Naive thymus-derived CD4-positive, alpha-beta T cell (primary cell): ENCODE measurements at places on chromosomes 6 and 20.

DNA sequence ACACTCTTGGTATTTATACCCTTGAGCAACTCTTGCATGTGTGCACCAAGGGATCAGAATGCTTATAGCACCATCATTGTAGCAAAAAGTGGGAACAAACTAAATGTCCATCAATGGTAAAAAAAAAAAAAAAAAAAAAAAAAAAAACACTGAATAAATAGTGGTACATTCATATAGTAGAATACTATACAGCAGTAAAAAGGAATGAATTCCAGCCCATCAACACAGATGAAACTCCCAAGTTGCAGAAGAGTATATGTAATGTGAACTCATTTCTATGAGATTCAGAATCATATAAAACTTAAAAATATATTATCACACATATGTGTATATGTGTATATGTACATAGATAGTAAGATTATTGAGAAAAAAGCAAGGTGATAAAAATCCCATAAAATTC lies 291.6 kb downstream of the CLIC5 start:
- no peak for DNase-seq

GRCh38 chr6:117317261-117317660 lies 51.9 kb downstream of the VGLL2 start:
- DNase-seq = no peak

- DNase-seq = no peak
These were observed 26.2 kb upstream of the HDAC2 start for GRCh38 chr6:113997116-113997515.

DNA sequence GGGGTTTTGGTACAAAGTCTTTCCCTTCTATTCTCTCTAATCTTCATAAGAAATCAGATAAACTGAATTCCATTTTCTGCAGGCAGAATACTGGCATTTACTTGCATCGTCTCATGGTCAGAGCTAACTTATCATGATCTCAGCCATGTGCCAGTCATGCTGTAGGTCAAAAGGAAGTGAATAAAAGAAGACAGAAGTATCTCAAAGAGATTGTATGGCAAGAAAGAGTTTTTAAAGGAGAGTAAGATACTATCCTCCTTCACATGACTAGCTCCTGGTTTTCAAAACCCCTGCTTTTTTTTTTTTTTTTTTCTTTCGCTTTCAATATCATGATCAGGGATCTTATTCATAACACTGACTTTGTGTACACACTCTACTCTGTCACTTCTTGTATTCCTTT lies 398.3 kb downstream of the C6orf118 start:
- DNase-seq = no peak

DNA sequence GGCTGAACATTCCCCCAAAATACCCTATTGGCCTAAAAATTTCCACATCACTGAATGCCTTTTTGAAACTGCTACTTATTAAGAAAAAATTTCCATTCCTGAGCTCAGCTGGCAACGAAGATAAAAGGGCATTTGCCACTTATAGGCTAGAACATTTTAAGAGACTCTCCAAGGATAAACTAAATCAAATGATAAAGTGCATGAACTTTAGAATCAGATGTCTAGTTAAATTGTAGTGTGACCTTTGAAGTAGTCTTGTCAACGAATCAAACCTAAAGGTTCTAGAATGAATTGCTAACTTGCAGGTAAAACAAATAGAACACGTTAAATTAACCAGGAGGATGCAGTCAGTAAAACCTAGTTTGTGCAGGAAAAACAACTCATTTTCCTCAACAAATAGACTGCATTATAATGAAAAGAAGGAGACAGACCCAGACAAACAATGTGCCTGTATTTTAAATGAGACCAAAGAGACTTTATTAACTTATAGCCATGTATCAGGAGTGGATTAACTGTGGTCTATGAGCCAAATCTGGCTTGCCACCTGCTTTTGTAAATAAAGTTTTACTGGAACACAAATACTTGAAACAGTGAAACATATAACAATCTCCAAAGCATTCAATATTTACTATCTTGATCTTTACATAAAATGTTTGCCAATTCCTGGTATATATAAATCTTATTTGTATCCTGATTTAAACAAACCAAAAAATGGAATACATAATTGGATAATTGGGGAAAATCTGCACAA lies 184.4 kb downstream of the MEI4 start:
- no peak for DNase-seq

GRCh38 chr6:127515794-127516661 lies 3.1 kb downstream of the MTCL3 start:
- peak; percentile 67 for DNase-seq

- DNase-seq = no peak
These were observed 256.5 kb downstream of the TENT5A start for GRCh38 chr6:81495999-81496398.

DNA sequence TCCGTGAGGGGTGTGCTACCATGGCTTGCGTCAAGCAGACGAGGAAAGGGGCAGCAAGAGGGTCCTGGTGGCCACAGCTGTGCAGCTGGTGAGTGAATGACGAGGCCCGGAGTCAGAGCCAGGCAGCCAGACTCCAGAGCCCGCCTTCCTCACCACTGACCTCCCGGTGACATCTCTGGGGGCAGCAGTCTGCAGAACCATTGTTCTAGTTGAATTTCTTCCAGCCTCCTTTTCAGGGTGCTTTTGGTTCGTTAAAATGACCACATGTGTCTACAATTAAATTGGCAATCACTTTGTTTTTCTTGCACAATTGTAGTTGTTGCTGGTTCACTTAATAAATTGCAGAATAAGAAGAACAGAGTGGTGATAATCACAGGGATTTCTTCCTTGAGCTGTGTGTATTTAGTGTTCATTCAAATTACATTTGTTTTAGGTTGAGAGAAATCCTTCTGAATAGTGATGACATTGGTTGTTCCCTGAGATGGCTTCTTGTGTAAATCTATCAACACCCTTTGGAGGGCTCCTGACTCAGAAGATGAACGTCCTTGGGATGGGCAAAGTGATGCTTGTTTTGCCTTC lies 96.4 kb downstream of the TULP4 start:
- DNase-seq = no peak

GRCh38 chr20:33654680-33655161 lies 7.4 kb upstream of the C20orf144 start:
- DNase-seq = no peak

DNA sequence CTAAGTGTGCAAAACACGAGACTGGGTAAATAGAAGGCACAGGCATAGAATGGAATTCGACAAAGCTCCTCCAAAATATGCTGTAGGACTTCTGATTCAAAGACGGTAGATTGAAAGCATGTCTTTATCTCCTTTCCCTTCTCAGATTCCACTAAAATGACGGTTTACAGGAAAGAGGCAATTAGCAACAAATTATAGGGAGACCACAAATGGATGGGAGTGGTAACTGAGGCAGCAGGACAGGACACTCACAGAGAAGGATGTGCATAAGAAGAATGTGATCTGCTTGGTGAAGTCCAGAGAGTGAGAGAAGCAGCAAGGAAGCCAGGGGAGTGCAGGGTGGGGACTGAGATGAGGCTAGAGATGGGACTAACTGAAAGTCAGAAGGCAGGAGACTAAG lies 113.4 kb upstream of the MRPS10 start:
- no peak for DNase-seq

DNA sequence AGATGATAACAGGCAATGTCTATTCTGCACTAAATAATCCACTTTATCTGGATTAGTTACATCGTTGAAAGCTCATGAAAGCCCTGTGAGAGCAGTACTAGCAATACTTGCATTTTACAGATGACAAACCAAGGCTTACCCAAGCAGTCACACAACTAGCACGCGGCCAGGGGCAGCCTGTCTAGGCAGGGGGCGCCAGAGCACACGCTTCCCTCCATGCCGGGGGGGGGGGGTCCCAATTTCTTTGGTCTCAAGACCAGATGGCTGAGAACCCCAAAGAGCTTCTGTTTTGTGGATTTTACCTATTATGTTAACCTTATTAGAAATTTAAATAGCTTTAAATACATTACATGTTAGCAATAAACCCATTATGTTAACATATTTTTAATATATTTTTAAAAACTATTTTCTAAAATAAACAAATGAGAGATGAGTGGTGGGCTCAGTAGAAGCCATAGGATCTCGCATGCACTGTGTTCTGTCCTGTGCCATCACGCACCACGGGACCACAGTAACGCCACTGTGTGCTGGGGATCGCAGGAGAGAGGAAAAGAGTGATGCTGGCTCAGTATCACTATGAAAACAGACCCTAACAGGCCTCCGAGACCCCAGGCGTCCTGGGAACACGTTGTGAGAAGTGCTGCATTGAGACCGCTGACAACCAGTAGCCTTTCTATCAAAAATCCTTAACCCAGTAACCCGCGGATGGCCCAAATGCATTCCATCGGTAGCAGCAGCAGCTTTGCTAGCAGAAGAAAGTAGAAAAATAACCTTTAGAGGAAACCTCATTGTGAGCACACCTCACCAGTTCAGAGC lies 5.3 kb upstream of the PRR18 start:
- no peak for DNase-seq

DNA sequence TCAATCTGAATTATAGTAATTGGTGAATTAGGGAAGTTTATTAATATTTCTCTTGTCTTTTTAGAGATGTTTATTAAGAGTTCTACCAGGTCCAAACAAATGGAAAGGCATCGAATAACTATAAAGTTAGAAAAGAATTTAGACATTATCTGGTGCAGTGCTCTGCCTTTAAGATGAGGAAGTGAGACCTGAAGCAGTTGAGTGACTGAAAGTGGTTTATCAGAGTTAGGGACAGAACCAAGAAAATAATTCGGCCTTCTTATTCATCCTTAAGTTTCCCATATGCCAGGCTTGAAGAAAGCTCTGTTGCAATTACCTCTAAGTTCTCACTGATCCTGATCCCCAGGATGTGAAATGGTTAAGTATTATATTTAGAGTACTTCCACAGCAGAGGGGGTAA lies 94.2 kb upstream of the FLRT3 start:
- DNase-seq = no peak

- no peak for DNase-seq
These were observed 57.2 kb upstream of the CNR1 start for GRCh38 chr6:88223298-88223697.

- no peak for DNase-seq
These were observed 106.3 kb downstream of the SLC23A2 start for GRCh38 chr20:4894981-4895381.

- peak; percentile 66 for DNase-seq
These were observed 563.8 kb downstream of the LMBRD1 start for GRCh38 chr6:69232911-69233448.

DNA sequence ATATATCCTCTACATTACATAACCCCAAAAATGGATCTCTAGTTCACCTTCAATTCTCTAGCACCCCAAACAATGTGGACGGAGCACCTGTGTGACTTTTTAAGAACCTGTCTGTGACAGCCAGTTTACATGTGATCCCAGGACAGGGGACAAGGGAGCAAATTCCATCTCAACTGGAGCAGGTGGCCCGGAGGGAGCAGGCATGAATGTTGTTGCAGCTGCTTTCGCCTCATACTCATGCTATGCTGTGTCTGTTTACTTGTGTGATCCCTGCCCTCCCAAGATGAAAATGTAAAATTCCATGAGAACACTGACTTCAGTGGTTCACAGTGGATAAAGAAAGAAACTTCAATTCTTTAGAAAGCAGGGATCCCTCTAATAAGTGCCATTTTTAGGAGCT lies 600.3 kb downstream of the CDH26 start:
- DNase-seq = no peak
